Stimulated activated CD4-positive, alpha-beta T cell treated with anti-CD3 and anti-CD28 coated beads, TNF-alpha, amount 100 ng/mL, for 24 hours (primary cell): ENCODE measurements at places on chromosomes 2 and 18.
A peak's percentile ranks its signal among the peaks of the same experiment; 100 is the strongest.

DNA sequence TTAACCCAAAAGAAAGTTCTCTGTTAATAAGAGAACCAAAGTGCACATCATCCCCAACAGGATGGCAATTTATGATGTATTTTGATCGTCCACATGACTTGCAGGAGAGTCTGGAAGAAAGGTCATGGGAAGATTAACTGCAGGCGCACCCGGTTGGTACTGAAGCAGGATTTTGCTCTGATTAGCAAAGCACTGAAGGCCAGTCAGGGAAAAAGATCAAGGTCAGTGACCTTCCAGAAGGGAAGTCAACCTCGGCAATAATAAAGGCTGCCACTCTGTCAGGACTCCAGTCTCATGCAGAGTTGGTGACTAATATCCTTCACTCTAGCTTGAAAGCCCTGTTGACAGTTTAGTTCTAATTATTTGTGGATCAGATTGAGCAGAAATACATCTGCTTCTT, 432.7 kb upstream of the RAB12 start:
- DNase-seq: no peak

GRCh38 chr2:209383212-209383611, 40.6 kb upstream of the MAP2 start:
- DNase-seq: no peak

- DNase-seq: no peak
These were observed 43.2 kb upstream of the NOSTRIN start for GRCh38 chr2:168758970-168759820.

- DNase-seq: no peak
These were observed 995 bp downstream of the MBD5 start for GRCh38 chr2:148021886-148022285.

DNA sequence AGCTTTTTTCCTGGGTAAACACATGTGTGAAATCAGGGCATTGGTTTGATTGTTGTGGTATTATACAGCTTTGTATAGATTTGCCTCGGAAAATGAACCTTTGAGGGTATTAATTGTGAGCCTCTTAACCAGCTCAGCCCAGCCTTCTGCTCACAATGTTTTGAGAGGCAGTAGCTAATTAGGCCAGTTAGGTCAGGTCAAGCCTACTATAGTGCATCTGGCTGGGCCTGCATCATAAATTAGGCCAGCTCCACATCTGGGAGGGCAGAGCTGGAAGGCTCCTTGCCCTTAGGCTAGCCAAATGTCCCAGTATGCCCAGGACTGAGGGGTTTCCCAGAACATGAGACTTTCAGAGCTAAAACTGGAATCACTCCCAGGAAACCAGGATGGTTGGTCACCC, 43.0 kb downstream of the LRATD1 start:
- no peak for DNase-seq

DNA sequence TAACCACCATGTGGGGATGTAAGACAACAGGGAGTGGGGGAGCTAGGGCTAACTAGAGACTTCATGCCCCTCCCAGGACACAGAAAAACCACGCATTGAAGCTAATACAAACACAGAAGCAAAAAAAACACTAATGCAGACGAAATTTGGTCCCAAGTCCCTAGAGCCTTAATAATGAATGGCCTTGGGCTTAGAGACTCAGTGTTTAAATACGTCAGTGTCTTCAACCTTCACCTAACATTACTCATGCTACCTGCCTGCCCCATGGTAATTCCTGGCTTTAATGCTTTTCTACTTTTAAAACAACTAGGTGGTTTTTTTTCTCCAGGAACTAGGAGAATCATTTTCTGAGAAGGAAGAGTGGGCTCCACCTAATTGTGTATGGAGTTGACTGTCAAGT, 64.1 kb upstream of the ITSN2 start:
- no peak for DNase-seq

GRCh38 chr18:9209279-9209678, 72.7 kb downstream of the ANKRD12 start:
- DNase-seq: no peak

- no peak for DNase-seq
These were observed 257.2 kb upstream of the SYT4 start for GRCh38 chr18:43534511-43534910.

GRCh38 chr2:149562324-149562723, 25.3 kb downstream of the MMADHC start:
- no peak for DNase-seq

DNA sequence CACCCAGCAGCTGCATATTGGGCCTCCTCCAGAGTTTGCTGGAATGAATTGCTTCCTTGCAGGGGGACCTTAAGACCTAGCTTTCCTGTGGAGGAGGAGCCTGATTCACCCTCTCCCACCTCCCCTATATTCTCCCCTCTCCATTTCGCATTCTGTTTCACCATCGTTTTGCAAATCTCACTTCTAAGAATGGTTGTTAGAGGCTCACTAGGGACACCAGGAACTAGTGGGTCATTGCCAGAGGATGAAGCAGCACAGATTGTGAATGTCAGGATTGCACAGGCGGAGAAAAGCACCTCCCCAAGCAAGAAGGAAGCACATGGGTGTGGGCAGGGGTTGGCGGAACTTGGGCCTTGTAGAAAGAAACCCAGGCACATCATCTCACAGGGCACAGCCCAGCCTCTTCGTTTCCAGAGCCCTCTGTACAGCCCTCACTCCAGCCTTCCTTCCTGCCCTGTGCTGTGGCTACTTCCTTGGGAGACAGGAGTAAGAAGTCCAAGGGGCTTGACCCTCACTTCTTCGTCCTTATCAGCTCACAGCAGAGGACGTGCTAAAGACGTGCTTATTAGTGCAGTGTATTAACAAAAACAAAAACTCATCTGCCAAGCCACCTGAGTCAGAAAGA, 63.4 kb downstream of the TACR1 start:
- DNase-seq: no peak

- DNase-seq: no peak
These were observed 914 bp downstream of the STEAP3 start for GRCh38 chr2:119224391-119225104.

- DNase-seq: peak; percentile 14
These were observed 970.6 kb downstream of the DCDC2C start for GRCh38 chr2:4674007-4674406.

DNA sequence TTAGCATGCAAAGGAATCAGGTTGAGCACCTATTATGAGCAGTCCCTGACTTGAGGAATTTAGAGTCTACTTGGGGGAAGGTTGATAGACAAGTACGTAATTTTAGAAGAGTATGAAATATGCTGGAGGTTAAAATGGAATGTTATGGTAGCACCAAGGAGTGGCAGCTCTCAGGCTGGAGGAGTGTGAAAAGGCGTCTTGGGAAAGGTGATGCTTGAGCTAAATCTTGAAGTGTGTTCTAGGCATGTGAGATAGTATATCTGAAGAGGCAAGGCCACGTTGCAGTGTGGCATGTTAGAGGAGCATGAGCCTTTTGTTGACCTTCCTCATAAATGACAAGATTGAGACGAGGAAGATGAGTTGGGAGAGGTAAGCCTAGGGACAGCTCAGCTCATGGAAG, 39.3 kb downstream of the ADAM23 start:
- DNase-seq: no peak

GRCh38 chr2:52976143-52976949, 791.3 kb upstream of the CHAC2 start:
- DNase-seq: no peak
